ENCODE measurements at places on chromosomes 7 and 10.
A peak's percentile ranks its signal among the peaks of the same experiment; 100 is the strongest.

DNA sequence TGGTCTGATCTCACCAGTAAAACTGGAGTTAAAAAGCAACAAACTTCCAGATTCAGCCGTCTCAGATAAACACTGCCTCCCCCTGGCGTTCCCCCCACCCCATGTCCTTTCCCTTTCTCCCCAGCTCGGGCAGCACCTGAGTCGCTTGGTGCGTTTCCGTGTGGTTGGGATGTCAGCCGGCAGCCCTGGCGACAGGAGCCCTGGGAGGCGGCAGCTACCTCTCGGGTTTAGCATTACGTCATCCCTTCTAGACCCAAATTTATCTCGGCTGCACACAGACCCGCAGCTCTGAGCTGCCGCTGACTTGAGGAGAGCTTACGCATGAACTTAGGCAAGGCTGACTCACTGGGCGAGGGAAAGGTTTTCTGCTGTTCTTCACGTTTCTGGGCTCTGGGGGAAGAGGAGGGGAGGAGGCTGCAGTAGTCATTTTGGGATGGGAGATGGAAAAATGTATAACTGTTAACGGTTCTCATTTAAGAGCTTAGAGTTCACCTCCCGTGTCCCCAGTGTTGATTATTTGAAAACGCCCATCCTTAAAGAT, 14.4 kb downstream of the MXI1 start:
- DNase-seq = peak; percentile 72

DNA sequence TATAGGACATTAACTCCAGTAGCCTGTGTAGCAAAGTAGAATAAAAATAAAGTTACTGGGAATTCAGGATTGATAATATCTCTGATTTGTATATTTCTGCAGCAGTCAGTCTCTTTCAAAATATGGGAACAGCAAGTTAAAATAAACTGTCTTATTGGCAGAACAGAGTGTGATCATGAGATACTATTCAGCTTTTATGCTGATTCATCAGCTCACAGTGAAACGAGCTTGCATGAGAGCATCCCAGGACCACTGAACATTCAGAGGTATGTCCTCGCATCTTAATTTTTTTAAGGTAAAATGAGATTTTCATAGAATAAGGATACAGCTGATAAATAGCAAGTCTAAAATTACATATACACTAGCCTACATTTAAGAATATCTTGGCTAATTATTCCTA, 282.5 kb upstream of the MYO3A start:
- DNase-seq = no peak

- DNase-seq = no peak
Observed at GRCh38 chr7:3634396-3634795, 333.3 kb downstream of the SDK1 start.

- DNase-seq = no peak
Observed at GRCh38 chr10:62514079-62514693, 140.0 kb downstream of the ZNF365 start.

- no peak for DNase-seq
Observed at GRCh38 chr10:119700321-119700954, 25.4 kb upstream of the INPP5F start.

DNA sequence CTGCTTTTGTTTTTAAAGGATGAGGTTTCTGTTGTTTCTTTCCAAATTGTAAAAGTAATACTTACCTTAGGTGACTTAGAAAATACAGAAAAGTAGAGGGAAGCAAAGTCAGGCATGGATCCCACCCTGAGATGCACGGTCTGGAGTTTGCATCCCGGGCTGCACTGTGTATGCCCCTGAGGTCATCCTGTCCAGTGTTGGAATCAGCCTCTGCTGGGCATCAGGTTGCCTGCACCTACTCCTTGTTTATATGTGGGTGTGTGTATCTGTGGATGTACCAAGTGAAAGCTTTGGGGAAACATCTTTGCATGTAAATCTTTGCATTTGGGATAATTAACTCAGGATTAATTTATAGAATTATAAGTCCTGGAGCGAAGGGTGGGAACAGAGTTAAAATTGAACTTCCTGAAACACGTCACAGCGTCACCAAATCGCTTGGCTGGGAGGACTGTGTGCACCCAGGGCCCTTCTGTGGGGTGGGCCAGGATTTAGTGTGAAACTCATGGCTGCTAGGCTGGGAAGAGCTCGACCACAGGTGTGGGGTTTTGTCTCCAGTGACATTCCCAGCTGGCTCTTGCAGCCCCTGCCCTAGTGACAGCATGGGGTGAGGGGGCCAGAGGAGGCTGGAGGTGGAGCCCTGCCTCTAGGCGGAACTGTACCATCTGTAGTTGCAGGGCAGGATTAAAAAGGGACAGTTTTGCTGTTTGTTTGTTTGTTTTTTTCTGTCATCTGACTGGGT, 27.9 kb downstream of the GTF2IRD1 start:
- no peak for DNase-seq

DNA sequence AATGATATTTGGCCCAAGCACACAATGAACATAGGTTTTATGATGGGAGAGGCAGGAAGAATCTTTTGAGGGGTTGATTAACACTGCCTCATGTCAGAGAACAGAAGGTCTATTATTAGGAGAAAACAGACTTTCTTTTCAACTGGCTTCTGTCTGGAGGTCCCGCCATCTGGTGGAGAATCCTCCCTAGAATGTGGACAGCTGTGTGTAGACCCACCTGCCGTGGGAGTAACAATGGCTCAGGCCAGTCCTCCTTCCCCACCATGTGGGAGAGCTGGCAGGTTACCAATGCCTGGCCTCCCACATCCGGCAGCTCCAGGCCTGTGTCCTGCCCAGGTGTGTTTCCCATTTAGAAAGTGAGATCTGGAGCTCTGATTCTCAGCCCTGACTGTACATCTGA, 70.4 kb upstream of the AOAH start:
- no peak for DNase-seq

- no peak for DNase-seq
Observed at GRCh38 chr10:70685455-70685911, 13.2 kb downstream of the ADAMTS14 start.

DNA sequence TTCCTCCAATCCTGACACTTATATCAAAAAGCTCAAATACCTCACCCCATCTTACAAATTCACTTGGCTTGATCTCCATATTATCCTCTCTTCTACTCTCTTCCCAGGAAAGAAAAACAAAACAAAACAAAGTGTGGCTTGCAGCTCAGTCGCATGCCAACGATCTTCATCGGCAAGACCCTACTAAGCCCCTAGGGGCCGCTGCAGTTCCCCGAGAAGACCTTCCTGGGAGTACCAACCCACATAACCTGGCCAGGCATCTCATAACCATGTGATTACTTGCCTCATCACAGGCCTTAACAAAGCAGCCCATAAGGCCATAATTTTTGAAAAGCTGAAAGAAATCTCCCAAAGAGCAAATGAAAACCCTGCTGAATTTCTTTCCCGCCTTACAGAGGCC, 103.7 kb downstream of the ZNF92 start:
- DNase-seq = no peak

DNA sequence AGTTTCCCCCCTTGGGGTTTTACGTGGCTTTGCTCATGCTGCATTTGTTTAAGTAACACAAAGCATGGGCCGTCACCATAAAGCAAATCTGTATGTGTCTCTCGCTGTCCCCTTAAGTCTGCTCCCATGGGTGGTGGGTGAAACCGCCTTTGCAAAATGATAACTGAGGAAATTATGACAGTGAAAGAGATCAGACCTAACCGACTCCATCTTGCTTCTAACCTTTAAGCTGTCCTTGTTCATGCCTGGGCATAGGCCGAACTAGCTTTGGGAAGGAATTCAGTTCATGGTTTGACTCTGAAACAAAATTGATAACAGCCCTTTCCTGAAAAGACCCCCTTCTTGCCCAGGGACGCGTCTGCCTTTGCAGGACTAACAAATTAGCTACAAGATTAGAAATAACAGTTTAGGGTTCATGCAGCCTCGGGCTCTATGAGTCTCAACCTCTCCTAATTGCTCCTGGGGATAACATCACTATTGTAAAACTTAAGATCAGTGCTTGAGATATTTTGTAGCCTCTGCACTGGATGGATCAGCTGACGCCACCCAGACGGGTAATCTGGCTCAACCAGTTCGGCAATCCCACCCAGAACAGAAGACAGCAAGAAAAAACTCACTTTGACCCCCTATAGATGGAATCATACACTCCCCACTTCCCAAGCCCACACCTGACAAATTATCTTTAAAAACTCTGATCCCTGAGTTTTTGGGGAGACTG, 623.7 kb downstream of the TYW1 start:
- DNase-seq = no peak

GRCh38 chr10:132536241-132536876, 1.2 kb upstream of the INPP5A start:
- DNase-seq = no peak

- DNase-seq = no peak
Observed at GRCh38 chr7:119647286-119647685, 625.7 kb upstream of the KCND2 start.

DNA sequence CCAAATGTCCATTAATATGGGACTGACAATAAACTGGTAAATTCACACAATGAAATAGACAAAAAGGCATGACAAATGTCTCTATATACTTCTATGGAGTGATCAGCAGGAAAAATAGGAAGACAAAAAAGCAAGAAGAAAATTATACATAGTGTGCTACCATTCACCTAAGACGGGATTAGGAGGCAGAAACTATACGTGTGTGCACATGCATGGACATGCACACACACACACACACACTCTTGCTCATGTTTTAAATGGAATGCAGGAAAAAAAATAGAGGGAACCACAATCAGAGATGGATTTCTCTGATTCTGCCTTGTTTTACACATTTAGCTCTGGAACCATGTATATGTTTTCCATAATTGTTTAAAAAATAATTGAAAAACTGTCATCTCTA, 119.0 kb downstream of the ZFAND4 start:
- no peak for DNase-seq

- no peak for DNase-seq
Observed at GRCh38 chr10:36441557-36441956, 683.8 kb upstream of the ANKRD30A start.

- no peak for DNase-seq
Observed at GRCh38 chr10:132713421-132714095, 72.4 kb downstream of the NKX6-2 start.

- no peak for DNase-seq
Observed at GRCh38 chr7:47685151-47685550, 103.2 kb upstream of the TNS3 start.

- DNase-seq = no peak
Observed at GRCh38 chr7:41163991-41164390, 538.9 kb downstream of the INHBA start.

DNA sequence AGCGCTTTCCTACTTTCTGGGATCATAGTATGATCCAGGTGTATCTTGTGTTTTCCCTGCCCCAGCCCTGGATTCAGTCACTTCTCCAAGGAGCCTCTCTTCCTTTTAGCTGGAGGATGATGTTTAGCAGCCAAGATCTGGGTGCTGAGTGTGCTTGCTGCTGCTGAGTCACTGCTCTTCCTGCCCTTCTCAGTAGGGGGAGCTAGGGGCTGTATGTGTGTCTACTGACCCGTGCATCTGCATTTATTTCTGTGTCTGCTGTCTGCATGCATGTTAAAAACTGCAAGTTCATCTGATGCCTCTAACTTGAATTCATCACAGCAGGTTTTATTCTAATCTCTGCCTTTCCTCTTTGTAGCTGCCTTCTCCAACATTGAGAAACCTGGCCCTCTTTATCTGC, 31.6 kb downstream of the MGMT start:
- DNase-seq = no peak

DNA sequence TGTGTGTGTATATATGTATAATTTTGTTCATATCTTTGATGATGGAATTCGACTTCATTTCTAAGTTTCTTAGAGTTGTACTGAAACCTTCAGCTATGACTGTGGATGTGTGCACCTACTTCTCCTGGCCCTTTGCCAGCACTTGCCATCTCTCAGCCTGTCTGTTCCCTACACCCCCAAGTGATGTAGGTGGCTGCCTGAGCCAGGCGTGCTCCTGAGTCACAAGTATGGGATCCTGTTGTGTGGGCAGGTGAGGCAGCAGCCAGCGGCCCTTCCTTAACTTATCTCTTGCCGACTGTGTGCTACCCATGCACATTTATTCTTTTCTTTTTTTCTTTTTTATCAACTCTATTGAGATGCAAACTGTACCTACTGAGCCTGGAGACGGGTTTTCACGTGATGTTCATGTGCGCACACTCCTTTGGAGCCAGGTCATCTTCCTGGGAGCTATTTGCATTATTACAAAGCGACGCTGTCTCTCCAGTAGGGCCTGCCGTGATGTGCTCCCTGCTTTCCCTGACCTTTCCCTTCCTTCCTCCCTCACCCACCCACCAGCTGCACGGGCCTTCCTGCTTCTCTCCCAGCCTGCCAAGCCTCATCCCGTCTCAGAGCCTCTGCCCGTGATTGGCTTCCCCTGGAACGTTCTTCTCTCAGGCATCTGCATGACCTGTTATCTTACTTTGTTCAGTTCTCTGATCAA, 31.3 kb upstream of the GALNT11 start:
- no peak for DNase-seq

DNA sequence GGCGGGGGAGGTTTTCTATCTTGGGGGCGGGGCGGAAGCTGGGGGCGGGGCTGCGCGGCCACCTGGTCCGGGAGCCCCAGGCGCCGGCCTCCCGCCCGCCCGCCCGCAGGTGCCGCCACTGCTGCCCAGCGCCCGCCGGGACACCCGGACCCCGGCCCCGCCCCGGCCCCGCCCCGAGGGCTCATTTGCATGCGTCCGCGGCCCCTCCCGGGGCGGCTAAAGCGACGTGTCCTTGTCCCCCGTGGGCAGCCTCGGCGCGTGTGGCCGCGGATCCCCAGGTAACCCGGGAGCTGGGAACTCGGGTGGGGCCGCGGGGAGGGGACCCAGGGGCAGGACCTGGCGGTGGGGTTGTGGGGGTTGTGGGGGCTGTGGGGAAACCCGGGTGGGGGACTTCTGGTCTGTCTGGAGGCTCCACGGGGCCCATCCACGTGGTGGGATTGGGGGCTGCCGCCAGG, at the start of gene BHLHA15:
Gene BHLHA15 (plus strand): TSS at position 219 of the 455 bp plus-strand sequence. CDS start 871 bp downstream, outside the sequence.
- no peak for DNase-seq

DNA sequence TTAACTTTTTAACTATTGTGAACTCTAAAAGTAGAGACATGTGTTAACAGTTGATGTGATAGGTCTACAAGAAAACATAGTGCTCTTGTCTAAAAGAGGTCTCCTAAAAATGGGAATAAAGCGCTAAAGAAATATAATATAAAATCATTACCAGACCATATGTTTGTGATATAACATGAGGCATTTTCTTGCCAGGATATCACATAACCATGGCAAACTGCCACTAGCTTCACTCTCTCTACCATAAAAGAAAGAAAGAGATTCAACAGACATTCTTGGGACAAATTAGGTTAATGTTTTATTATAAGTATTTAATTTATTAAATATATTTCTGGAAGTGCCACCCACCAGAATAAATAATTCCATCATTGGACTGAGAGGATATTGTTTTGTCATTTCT, 115.0 kb downstream of the TMEM26 start:
- DNase-seq = no peak

DNA sequence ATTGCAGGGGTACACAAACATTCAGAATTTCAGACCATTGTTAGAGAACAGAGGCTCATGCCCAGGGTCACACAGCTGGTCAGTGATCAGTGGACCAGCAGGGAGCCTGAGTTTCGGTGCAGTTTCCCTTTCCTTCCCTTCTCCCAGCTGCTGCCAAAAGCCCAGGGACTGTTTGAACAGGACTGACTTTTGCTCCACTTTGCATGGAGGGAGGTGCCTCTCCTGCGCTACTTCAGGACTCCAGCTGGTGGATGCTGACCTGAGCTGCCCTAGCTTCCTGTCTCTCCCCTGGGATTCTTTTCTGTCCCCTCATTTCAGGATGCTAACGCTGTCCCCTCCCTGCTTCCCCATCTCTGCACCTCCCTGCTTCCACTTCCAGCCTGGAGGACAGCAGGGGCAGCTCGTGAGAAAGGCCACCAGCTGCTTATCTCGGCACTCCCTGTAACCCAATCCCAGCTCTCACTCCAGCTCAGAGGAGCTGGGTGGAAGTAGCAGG, 14.5 kb downstream of the SH2D4B start:
- DNase-seq = no peak

Measured in DMS79 (cell line).